ENCODE measurements at places on chromosomes 12 and 14.

DNA sequence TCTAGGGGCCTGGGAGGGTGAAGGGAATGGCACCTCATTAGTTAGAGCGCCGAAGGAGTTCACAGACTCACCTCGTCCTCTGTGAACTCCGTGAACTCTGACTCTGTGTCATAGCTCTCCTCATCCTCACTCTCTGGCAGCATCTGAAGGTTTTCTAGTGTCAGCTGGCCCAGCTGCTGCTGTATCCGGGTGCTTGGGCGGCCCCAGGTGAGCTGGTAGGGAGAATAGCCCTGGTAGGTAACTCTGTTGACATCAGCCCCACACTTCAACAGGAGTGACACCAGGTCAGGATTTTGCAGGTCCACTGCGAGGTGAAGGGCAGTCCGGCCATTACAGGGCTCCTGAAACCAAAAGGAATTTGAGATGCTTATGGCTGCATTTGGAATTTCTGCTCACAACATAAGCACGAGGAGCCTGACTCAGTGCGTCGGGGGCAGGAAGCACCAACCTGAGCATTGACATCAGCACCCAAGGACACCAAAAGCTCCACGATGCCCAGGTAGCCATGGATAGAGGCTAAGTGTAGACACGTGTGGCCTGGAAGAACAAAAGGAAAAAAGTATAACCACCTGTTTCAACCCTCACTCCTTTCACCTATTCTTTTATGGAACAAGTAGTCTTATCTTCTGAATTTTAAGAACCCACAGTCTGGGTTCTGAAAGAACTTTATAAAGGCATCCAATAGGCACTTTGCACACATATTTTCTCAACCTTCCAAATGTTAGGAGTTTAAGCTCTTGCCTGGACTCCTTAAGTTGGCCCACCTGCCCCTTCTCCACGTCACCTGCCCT lies 2.0 kb downstream of the NFKBIA start:
- DNase-seq: peak; percentile 59

- peak; percentile 20 for DNase-seq
Measured at GRCh38 chr14:51298895-51299294, 58.8 kb downstream of the TMX1 start.

DNA sequence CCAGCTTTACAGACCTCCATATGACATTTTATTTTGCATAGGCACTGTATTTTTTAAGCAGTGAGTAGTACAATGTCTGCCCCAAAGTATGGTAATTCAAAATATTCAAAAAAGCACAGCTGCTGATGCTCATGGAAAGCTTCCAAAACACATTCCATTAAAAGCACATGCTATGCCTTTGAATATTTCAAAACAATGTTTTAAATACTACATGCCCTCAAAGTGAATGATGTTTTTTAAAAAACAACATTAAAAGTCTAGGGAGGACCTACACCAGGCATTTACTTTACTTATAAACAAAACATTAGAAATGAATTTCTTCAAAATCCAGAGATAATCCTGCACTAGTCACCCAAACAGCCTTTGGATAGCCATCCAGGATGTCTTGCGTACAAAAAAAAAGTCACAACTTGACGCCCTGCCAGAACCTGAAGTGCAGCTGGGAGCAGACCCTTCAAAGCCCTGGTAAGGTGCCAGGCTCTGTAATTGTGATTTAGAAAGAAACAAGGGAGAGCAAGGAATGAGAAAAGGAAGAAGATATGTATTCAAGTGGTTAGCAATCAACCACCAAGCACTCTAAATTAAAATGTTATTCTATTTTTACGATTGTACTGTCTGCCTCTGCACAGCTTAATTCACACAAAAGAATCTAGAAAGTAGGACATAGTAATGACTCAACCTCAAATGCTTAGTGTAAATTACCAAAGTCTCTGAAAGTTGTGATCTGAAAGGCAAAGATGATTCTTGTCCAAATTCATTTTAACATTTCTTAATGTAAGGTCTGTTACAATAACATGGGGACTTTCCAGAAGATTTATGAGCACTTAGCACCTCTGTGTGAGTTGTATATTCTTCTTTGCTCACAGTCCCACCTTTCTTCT lies 31.9 kb downstream of the CEP83 start:
- DNase-seq: no peak

GRCh38 chr14:59632381-59632780 lies 55.8 kb upstream of the CCDC175 start:
- DNase-seq: no peak

DNA sequence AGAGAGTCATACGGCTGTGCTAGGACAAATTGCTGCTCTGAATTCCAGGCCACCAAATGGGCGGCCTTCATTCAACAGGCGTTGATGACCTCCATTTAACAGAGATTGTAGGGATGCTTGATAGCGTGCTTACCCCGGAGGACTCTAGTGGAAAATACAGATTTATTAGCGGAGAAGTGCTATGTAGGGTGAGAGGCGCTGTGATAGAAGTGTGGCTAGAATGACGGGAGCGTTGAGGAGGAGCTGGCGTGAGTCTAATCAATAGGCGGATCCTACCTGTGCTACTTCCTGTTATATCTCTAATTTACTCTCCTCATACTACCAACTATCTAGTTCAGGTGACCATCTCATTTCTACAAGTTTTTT lies 668 bp downstream of the MRPS35 start:
- DNase-seq: peak; percentile 21

Data from activated CD4-positive, alpha-beta memory T cell treated with anti-CD3 and anti-CD28 coated beads, Interleukin-2, amount 10 ng/mL, durations not matched to agents 7 days and 5 days (primary cell).